ENCODE measurements at places on chromosomes 2 and 18.

DNA sequence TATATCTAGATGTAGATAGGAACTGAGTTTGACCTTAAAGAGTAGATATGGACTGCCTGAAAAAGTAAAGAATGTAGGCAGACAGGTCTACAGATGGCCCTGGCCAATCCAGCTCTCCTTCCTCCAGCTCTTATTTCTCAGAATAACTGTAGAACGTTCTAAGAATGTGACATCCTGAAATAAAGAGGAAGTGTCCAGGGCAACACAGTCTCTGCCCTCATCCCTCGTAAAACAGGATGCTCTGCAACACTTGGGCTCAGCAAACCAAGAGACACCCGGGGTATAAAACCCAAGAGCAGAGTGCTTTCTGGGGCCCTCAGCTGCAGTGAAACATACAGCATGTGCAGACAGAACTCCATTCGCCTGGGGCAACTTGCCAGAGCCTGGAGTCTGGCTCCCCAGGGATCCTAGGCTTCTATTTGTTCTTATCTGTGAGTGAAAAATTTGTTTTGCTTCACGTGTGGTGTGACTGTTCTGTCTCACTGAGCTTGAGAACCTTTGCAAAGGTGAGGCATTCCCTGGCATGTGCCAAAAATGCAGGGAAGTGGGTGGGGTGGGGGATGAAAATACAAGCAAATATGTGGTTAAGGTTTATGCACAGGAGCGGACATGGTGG, 401.0 kb downstream of the SETBP1 start:
- DNase-seq = no peak

DNA sequence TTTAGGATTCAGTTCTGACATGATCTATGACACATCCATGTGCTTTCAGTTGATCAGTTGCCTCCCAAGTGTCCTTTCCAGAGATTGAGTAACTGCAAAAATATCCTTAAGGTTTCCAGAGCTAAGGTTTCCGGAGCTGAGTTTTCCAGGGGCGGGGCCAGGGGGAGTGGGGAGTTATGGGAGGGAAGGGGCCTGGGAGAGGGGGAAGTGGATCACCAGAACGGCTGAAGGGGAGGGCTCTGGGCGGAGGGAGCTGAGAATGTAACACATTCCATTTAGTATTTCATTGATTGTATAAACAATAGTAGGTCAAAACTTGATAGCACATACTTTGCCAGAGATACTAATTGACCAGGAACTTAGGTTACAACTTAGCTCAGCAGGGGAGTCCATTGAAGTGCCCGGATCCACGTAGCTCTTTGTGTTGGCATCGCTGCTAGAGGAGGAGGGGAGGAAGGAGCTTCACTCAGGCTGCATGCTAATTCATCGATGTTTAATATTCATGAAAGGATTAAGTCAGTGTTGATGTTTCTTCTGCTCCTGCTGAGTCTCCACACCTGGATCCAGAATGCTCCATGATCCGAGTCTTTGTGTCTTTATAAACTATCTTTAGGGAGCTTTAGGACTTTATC, 289.8 kb downstream of the ALPK2 start:
- DNase-seq = no peak

GRCh38 chr2:151325581-151326095, 31.8 kb upstream of the TNFAIP6 start:
- DNase-seq = no peak

DNA sequence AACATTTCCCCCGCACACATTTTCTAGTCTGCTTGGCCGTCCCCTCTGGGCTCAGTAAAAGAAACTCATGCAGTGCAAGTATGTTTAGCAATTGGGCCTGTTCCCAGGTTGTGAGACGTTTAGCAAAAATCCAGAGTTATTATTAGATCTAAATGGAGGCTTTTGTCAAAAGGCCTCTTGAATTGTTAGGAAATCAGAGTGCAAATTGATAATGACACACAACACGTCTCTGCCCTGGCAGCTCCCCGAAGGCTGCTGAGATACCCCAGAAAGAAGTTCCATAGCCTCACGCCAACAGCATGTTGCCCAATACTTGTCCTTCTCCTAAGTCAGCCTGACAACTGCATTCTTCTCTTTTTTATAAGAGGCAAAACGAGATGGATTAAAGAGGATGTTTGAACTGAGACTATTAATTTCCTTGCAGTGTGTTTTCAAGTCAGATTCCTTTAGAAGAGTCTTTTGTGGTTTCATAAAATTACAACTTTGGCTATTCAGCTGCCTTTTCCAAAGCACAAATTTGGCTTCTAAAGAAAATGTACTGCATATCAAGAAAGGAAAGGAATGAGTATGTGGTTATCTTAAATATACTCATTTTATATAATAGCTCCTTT, 202.2 kb downstream of the TRIB2 start:
- DNase-seq = no peak

DNA sequence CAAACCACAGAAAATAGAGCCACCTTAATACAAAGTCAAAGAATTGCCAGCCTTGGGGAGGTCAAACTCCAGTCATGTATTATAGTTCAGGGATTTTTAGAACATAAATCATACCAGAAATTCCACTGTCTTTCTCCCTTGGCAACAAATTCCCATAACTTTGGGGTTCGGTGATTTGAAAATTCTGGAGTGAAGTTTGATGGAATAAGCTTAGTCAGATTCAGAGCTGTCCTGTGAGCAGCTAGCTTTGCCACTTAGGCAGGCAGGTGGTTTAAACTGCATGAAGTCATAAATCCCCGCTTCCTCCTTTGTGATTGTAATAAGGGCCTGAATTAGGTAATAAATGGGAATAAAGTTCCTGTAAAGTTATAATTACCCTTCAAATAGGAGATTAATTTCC, 457.0 kb upstream of the HNMT start:
- no peak for DNase-seq

DNA sequence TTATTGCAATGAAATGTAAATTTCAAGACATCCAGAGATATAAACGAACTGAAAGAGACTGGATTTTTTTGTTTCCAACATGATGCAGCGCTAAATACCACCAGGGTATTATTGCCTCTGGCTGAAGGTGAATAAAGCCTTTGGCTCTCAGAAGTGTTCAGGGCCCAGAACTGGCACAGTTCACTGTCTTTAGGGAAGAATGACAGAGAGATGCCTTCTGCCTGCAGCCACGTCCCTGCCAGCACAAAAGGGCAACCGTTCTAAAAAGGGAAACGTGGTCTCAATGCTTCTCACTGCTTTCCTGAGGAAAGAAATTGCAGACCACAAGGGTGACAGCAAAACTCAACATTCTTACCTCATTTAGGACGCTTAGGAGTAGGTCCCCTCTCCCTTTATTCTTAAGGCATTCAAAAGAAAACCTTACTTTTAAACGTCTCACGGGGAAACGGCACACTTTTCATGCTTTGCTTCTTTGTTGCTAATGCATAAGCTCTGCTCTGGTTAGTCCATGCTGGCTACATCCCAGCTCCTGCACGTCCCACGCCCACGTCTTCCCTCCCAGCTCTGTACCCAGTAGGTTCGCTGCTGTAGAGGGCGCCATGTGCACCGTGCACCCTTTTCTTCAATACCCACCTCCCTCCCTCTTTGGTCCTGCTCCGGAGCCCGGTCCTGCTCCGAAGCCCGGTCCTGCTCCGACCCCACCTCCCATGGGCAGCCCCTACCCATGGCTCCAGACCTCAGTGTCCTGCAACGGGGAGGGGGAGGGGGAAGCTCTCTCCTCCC, 171.0 kb downstream of the HRH4 start:
- no peak for DNase-seq

All from stimulated activated naive CD4-positive, alpha-beta T cell treated with Interleukin-2 at 50 U/mL for 16 hours (primary cell).